Activated CD4-positive, CD25-positive, alpha-beta regulatory T cell treated with anti-CD3 and anti-CD28 coated beads, Interleukin-2, amount 50 U/mL, for 72 hours (primary cell): ENCODE measurements at places on chromosomes 2 and 18.

DNA sequence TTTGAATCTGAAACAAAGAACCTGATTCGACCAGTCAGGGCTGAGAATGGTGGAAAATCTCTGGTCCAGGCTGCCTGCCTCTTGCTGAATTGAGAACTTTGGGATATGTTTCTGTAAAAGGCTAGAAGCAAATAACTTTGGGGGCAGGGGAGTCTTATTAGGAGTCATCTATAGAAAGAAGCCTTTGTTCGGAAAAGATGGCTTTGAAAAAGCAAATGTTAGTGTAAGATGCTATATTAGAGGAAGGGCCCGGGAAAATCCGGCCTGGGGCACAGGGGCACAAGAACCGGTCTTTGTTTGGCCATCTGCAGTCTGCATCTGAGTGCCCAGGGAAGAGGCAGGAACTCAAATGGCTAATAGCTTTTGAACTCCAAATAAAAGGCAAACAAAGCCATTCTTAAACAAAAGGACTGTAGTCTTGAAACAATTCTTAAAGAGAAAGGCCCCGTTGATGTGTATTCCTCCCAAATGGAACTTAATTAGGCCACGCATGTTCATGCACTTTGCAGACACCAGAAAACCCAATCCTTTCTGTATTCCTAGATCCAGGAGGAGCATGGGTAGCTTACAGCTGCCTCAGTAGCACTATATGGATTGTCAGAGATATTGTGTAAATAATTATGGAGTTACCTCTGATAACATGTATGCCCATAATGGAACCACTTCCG lies 180.0 kb upstream of the ARL4C start:
- no peak for DNase-seq

DNA sequence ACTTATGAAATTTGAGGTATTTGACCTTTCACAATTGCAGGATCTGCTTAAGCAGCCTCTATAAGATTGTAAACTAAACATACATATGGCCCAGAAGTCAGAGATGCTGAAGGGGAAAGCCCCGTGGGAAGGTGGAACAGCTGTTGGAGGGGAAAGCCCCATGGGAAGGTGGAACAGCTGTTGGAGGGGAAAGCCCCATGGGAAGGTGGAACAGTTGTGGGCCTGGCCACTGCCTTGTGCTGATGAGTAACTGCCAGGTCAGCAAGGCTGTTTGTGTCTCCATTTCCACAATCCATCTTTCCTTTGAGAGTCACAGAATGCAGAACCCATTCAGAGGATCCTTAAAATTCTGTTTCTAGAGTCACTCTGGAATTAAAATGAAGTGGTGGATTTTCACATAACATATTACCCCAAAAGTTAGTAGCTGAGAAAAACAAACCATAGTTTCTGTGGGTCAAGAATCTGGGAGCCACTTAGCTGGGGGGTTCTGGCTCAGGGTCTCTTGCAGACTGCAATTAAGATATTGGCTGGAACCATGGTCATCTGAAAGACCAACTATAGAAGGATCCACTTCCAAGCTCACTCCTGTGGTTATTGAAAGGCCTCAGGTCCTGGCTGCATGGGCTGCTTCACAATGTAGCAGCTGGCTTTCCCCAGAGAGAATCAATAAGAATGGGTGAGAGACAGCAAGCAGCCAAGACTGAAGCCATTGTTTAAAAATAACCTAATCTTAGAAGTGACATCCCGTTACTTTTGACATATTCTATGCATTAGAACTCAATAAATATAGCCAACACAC lies 86.6 kb upstream of the CAVIN2 start:
- DNase-seq, result no peak

GRCh38 chr2:220101980-220102379 lies 474.6 kb downstream of the SLC4A3 start:
- no peak for DNase-seq

DNA sequence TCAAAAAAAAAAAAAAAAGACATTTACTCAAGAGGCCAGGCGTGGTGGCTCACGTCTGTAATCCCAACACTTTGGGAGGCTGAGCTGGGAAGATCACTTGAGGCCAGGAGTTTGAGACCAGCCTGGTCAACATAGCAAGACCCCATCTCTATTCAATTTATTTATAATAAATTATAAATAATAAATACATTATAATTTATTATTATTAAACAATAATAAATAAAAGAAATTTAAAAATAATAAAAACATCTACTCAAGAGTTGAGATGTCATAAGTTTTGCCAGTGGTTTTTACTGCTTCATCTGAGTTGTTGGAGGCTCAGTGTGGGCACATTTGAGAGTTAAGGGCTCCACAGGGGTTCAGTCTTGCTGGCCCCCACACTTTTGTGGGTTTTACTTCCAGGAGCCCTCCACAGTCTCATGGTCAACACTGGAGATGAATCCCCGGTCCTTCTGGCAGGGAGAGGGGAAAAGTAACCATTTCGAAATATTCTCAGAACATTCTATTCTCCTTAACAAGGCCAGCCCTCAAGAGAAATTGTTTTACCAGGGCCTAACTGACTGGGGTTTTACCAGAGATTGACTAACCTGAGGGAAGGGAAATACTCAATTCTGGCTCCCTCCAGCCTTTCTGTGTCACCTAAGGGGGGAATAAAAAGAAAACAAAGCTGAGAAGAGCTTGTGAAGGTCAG lies 51.6 kb upstream of the NCOA1 start:
- no peak for DNase-seq

GRCh38 chr2:216914491-216914890 lies 54.6 kb upstream of the TNP1 start:
- no peak for DNase-seq

DNA sequence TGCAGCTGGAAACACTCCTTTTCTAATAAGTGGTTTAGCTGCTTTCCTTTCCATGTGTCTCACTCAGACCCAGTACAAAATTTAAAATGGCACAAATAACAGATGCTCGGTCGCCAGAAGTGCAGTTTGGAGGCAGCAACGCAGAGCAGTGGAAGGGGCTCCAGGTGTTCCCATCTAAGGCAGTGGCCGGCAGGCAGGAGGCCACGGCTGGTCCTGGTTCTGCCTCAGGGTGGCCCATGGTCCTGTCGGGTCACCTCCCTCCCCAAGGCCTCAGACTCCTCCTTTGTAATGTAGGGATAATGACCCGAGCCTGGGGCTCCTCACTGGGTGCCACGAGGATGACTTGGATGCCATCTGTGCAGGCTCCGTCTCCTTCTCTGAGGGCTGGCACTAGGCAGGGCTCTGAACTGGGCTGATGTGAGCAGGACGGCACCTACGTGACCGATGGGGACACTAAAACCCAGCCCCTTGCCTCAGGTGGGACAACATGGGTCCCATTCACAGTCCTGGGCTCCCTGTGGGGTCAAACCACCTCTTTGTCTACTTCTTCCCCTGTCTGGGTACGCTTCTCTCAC lies 80.9 kb upstream of the SLC66A3 start:
- no peak for DNase-seq

DNA sequence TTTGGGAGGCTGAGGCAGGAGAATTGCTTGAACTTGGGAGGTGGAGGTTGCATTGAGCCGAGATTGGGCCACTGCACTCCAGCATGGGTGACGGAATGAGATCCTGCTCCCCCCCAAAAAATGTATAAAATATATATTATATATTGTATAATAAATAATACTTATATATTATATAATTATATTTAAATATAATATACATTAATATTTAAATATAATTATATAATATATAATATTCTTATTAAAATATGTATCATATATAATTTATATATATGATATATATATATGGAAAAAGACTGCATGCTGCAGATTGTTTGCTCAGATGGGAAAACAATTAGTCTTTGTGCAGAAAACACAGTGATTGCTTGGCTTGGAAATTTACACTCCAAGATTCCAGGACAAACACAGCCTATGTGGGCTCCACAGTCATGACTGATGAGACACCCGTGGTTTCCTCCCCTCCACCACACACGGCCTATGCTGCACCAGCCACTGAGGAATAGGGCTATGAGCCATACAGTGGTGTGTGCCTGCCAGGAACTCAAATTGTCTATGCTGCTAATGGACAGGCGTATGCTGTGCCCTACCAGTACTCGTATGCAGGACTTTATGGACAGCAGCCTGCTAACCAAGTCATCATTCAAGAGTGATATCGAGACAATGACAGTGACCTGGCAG lies 30.0 kb downstream of the PMAIP1 start:
- DNase-seq, result no peak

DNA sequence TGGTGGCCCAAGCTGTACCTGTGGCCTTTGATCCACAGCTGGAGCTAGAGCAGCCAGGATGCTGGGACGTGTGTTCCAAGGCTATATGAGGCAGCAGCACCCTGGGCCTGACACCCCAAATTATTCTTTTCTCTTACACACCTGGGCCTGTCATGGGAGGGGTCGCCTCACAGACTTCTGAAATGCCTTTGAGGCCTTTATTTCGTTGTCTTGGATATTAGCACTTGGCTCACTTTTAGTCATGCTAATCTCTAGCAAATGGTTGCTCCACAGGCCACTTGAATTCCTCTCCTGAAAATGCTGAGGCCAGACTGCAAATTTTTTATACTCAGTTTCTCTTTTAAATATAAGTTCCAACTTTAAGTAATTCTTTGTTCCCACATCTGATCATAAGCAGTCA lies 22.0 kb upstream of the IL1R2 start:
- no peak for DNase-seq

GRCh38 chr2:38592951-38593350 lies 9.8 kb downstream of the HNRNPLL start:
- DNase-seq, result no peak

DNA sequence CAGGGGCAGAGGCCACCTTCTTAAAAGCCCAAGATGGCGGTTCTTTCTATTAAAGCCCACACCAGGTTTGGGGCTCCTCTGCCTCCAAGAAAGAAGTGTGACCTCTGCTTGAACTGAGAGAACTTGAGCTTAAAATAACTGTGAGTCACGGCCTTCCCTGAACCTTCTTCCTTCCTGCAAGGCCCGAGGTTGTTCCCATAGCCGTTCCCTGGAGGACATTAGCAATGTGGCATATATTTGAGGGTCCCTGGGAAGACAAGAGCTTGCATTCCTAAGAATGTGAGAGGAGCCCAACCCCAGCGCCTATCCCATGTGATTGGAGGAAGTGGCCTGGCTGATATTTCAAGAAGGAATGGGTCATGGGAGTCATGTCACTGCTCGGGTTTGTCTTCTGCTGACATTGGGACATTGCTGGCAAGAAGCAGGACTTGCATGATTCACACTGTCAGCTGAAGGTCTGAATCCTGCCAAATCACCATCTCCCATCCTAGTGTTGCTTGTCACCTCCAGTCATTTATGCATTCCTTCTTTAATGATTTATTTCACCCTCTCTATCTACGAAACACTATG lies 168.1 kb downstream of the TRIB2 start:
- no peak for DNase-seq

- no peak for DNase-seq
These were observed 737 bp upstream of the CYB5A start for GRCh38 chr18:74292541-74292858.

DNA sequence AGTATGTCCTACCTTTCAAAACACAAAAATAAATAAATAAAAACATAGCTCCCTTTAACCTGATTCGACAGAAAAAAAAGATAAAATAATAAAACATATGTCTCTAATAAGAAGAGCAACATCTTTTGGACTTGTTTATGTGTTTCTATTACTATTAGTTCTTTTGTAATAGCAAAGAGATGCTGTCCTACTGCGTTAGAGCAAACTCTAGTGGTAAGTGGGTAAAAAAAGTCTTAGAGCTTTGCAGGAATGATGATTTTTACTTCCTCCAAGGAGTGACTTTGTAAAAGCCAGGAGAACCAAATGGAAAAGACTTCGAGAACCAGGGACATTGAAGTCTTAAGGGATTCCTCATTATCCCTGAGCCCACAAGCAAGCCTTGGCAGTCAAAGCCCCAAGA lies 450.1 kb downstream of the METTL4 start:
- no peak for DNase-seq

DNA sequence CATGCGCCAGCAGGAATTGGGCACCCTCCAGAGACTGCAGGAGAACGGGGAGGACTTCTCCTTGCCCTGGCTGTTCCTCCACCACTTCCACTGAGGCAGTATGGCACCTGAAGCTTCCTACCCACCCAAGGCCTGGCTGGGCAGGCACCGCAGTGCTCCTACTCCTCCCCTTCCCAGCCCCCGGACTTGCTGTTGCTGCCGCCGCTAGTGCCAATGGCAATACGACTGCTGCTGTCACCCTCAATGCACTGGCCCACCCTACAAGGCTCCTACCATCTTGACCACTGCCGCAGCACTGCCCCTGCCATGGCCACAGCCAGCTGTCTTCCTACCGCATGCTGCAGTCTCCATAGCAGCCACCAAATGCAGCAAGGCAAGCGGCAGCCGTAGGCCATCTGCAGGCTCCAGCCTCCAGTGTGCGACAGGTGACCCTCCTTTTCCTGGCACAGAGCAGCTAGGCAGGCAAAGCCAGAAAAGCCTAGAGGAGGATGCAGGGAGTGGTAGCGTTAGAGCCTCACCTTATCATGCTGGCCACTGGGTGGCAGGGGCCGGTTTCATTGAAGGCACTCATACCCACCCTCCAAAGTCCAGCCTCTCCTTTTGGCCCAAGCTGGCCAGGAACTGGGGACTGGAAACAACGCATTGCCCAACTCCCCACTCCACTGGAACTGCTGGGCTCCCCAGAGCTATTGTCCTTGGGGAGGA lies 47.4 kb upstream of the ANKRD62 start:
- no peak for DNase-seq

GRCh38 chr2:36459725-36460137 lies 104.2 kb downstream of the CRIM1 start:
- no peak for DNase-seq

DNA sequence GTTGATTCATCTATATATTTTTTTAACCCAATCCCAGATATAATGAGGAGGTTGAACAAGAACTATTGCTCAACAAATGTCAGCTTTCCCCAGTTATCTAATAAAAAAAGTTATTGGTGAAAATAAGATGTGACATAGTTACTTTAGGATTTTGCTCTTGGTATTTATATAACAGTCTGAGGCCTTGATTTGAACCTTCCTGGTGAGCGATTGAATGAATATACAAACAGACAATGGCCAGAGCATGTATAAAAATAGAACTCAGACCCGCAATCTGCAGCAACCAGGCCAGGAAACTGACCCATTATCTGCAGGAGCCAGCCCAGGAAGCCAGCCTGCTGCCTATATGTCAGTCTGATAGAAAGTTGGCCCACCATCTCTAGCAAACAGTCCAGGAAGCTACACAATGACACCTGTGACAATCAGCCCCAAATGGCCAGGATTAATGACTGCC lies 81.6 kb downstream of the HS6ST1 start:
- no peak for DNase-seq
